ENCODE measurements at places on chromosomes 2 and 18.
A peak's percentile ranks its signal among the peaks of the same experiment; 100 is the strongest.

DNA sequence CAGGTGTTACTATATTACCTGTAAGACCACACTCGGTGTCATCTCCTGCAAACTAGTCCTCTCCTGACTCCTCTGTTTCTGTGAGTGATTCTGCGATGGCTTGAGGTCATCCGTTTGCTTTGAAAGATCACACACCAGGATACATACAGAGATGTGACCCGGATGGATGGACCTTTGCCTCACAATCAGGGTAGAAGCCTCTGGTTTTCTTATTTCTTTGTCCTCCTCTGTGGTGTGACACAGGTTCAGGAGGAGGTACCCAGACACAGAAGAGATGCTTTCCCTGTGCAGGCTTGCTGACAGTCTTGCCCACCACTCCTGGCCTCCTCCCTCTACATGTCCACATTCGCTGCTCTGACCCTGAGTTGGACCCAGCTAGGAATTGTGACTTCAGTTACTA is 34.6 kb downstream of the PSD4 start:
- no peak for DNase-seq

GRCh38 chr2:48483506-48483905 is 46.4 kb upstream of the STON1 start:
- DNase-seq, result no peak

DNA sequence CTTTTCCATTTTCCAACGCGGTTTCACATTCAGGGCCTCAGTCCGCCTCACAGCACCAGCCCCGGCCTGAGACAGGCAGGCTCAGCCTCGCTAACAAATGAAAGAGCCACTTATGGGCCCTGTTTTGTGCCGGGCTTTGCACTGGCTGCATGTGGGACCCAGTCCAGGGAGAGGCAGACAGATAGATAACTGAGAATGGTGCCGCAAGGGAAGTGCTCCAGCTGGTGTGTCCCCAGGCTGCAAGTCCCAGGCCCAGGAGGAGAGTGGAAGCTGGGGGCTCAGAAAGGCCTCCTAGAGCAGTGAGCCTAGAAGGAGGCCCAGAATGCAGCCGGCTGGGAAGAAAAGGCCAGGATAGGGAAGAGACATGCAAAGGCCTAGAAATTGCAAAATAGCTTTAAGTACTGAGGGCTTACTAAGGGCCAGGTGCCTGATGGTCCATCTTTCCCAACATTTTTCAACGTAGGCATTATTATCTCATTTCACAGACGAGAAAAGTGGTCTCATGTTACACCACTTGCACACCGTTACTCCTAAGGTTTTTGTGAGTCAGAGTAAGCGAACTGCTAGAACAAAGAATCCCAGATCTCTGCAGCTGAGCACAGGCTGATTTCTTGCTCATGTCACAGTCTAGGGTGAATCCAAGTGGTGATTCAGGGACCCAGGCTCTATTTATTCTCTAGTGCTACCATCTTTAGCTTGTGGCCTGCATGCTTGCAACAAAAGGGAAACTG is 26.0 kb downstream of the ADRA2B start:
- DNase-seq, result no peak

DNA sequence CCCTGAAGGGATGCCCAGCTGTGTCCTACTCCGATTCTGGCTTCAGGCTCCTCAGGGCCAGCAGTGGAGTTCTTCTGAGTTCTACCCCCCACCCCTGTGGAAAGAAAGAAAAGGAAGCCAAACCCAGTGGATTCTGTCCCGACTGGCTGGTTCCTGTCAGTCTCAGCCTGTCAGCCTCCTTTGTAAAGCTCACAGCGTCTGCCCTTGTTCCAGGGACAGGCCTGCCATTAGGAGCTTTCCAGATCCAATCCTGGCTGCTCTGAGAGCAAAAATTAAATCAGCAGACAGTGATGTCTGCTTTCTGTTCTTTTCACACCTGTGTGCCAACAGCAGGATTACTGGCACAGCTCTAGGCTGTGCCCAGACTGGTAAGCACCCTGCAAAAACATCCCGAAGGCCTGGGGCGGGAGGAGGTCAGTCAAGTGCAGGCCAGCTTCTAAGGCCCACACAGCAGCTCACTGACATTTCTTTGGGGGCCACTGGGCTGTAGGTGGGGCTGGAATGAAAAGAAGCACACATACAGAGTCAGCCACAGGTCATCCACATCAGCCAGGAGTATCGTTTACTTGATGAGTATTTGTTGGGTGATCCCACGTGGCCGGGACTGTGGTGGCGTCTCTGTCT is 69.1 kb downstream of the EHD3 start:
- DNase-seq, result no peak

DNA sequence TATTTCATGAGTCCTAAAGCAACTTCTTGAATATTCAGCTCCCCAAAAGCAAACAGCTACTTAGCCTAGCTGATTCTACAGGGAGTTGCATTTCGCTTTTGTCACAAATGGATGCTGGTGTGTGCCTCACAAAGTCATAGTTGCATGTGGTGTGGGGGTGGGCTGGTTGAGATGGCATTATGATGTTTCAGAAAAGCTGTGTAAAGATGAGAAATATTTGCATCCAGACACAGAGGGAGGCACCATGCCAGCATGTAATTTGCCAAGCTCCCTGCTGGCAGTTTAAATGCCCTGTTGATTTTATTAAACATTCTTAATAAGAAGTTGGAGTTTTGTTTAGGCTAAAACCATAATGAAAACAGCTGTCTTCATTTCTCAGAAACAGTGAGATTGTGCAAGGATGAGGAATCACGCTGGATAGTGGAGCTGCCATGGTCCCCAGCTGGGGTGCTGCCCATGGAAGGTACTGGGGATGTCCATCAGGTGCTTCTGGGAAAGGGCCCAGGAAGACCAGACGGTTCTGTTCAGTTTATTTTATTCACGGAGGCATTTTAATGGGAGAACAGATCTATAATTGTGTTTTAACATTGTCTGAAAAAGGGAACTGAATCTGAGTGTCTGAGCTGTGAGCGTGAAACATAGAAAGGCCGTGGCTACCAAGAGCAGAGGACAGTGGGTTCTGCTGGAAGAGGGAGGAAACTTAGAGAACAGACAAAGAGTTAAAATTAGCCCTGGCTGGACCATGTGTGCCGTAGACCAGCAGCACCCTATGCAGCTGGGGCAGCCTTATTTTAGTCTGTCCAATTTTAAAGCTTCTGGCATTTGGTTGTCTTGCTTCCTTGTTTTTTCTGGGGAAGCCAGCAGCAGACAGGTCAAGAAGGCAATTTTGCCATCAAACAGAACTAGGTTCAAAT is 177.1 kb downstream of the FAM210A start:
- no peak for DNase-seq

DNA sequence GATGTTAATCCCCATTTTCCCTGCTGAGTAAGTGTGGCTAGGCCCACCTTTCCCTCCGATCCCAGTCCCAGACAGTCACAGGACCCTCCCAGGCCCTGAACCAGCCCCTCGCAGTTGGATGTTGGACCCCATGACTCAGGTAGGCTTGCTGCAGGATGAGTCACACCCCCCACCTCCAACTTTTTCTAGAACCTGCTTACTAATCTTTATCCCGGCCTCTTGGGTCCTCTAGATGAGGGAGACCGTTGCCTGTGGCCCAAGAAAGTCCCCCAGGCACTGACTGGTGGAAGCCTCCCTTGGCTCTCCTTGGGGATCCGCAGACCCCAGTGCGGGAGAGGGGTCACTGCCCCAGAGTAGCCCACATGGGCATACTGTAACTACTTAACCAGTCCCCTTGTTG is 98.5 kb downstream of the SMAD7 start:
- DNase-seq, result peak; percentile 39

- DNase-seq, result no peak
Observed at GRCh38 chr2:138060301-138060635, 96.0 kb downstream of the HNMT start.

GRCh38 chr2:104939570-104940217 is 85.8 kb downstream of the POU3F3 start:
- DNase-seq, result no peak

DNA sequence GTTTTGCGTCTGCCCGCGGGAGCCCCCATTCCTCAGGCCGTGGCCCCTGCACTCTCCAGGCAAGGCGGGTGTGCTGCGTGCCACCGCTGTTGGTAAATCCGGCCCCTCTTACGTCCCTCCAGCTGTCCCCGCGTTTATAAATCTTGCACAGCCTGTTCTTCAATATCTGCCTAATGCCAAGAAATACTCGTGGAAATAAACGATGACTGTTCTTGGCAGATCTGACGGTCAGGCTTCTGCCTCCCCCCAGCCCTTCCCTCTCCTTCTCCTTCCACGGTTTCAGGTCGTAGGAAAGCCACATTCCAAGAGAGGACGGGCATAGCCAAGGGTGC is 20.5 kb downstream of the ODC1 start:
- DNase-seq, result no peak

GRCh38 chr2:160343404-160343803 is 143.3 kb upstream of the ITGB6 start:
- DNase-seq, result no peak

DNA sequence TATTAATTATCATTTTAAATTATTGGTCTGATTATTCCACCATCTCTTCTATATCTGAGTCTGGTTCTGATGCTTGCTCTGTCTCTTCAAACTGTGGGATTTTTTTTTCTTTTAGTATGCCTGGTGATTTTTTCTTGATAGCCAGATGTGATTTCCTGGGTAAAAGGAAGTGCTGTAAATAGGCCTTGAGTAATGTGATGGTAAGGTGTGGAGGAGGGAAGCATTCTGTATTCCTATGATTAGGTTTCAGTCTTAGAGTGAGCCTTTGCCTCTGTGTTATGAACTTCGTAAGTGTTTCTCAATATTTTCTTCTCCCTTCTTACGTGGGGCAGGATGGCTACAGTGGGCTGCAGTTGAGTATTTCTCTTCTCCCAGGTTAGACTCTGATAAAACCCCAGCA is 103.0 kb downstream of the EHBP1 start:
- no peak for DNase-seq

DNA sequence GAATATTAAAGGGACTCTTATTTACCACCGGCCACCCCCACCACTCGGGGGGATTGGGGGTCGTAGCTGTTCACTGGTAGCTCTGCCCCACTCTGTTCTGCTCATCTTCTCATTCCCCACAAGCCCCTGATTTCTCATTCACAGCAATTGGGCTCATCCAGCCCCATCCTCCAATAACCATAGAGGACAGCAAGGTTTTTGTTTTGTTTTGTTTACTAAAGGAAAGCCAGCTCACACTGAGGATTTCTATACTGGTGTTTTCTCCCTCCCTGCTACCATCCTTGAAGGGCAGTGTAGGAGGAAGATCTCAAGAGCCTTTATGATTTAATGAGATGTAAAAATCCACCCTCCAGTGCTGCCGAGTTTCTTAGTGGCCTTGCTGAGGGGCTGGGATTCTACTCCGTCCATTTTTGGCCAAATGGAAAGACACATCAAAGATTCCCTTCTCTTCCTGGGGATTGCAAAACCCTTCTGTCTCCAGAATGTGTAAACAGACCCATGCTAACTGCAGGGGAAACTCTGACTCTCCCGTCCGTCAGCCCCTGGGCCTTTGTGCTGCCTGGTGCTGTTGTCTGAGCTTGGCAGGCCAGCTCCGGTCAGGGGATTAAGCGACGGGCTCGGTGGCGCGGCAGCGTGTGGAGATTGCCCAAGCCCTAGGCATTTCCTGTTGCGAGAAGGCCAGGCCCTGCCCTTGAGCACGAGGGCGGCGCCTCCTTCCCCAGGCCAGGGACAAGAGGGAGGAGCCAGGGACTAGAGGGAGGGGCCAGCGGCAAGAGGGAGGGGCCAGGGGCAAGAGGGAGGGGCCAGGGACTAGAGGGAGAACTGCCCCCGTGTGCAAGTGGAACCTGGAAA is 165.0 kb downstream of the ANTXR1 start:
- DNase-seq, result peak; percentile 42

DNA sequence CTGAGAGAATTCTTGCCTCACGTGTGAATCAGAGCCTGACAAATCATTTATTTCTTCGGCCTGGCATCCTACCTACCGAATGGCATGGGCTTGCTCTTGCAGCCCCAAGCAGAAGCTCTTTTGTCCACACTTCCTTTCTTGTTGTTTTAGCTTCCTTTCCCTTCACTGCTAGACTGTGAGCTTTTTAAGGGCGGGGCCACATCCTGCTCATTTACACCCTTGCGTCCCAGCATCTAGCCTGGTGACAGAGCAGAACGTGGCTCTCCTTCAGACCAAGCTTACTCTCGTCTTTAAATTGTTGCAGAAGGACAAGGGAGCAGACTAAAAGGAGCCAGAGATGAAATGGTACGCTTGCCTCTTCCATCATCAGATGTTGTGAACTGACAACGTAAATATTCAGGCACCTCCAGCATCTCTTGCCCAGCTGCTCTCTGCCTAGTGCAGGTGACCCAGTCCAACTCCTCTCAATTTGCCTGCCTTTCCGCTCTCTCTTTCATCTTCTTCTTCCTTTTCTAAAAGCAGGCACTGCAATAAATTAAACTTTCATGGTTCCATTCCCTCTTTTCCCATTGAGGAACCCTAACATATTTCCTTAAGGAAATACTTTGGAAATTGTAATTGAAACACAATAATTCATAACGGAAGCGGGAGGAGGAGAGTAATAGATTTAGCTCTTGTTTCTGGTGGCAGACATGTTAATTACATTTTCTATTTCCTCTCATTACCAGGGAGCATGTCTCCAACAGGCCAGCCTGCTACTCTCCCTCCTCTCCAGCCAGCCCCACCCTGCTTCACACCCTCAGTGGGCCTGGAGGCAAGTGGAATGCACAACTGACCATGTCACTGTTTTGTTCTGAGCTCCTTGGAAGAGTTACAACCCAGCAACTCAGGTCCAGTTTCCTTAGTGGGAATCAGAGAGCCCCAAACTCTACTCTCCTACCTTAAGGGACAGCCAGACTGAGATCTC is 228.1 kb upstream of the TRIB2 start:
- peak; percentile 54 for DNase-seq

GRCh38 chr2:168233166-168233565 is 14.2 kb downstream of the STK39 start:
- DNase-seq, result no peak

GRCh38 chr2:18475884-18476283 is 84.6 kb downstream of the RDH14 start:
- no peak for DNase-seq

GRCh38 chr18:36580874-36581750 is 247.7 kb downstream of the TPGS2 start:
- no peak for DNase-seq

- DNase-seq, result no peak
Observed at GRCh38 chr2:32496662-32497061, 131.2 kb upstream of the TTC27 start.

- no peak for DNase-seq
Observed at GRCh38 chr18:9700261-9700796, 7.8 kb upstream of the RAB31 start.

GRCh38 chr2:140348826-140349225 is 1568.6 kb upstream of the NXPH2 start:
- no peak for DNase-seq

Data from activated T-cell treated with anti-CD3 and anti-CD28 coated beads, Interleukin-2, amount 50 U/mL, for 48 hours (primary cell).